ENCODE measurements at places on chromosomes 12 and 14. TPM values are rescaled to one million over a fixed set of nuclear protein-coding genes. Genes with fewer than 3 reads are reported as not detected.
A peak's percentile ranks its signal among the peaks of the same experiment; 100 is the strongest.

GRCh38 chr14:58216544-58216943 lies 16.6 kb downstream of the ACTR10 start:
- no peak for DNase-seq

GRCh38 chr14:86013641-86014040 lies 483.7 kb downstream of the FLRT2 start:
- no peak for DNase-seq

- no peak for DNase-seq
Measured at GRCh38 chr12:122994140-122994675, 13.7 kb downstream of the ARL6IP4 start.

- no peak for DNase-seq
Measured at GRCh38 chr12:124745465-124745890, 118.2 kb downstream of the SCARB1 start.

DNA sequence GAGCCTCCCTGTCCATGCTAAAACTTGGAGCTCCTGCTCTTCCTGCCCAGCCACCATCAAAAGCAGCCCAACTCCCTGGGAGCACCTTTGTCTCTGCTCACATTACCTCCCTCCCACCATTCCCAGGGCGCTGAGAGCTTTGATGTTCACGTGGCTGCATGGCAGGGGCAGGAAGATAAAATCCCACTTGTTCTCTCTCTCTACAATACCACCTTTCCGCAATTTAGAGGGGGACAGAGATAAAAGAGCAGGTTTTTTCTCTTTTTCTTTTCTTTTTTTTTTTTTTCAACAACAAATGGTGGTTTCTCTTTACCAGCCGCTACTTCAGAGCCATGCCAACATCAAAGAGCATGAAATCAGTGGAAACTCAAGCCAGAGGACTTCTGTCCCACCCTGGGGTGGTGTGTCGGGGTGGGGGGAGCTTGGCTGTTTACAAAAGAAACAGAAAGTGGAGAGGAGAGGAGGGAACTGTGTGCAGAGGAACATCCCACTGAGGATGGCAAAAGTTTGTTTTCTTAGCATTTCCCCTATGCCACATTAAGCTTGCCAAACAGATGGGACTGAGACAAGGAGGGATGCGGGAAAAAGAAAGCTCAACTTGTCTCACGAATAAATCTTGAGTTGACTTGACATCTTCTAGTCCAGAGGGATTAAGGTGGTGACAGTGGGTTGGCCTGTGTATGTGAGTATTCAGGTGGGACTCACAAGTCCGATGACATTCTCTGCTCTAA lies 103.7 kb upstream of the NUDT4 start:
- no peak for DNase-seq

DNA sequence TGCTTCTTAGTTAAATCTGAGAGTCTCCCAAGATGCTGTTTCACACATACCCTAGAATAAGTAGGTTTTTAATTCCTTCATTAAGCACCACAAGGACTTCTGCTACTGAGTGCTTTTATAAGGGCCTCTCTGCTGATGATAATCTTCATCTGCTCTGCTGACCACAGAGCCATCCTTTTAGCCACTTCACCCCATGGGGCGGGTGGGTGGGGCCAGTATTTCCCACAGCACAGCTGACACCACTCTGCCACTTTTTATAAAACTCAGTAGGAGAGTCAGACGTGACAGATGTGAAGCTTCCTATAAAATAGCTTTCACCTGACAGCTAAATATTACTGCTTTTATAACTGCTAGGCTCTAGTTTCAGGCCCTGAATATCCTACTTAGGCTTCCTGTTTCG lies 20.3 kb downstream of the FCF1 start:
- no peak for DNase-seq

DNA sequence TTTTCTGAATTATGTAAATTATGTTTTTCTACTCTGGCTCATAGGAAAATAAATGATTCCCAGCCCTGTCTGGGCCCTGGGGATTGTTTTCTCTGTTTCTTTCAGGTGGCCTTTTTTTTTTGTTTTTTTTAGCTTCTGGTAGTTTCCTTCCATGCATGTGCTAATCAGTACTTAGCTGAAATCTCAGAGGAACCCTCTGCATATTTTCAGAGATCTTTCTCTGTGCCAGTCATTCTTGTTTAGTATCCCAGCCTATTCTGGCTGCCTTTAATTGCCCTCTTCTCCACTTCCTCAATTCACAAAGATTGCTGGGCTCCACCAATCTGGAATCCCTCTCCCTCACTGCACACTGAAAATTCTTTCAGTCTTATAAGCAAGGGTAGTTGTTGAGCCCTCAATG lies 46.9 kb downstream of the CNOT2 start:
- DNase-seq, result no peak

GRCh38 chr12:103780992-103781391 lies 60.0 kb downstream of the NT5DC3 start:
- no peak for DNase-seq

- no peak for DNase-seq
Measured at GRCh38 chr14:102015045-102015685, 50.8 kb downstream of the DYNC1H1 start.

- no peak for DNase-seq
Measured at GRCh38 chr12:69329669-69330428, 18.3 kb upstream of the LYZ start.

GRCh38 chr14:32129124-32129523 lies 52.0 kb downstream of the ARHGAP5 start:
- no peak for DNase-seq

- no peak for DNase-seq
Measured at GRCh38 chr14:36423430-36423829, 96.6 kb downstream of the NKX2-1 start.

DNA sequence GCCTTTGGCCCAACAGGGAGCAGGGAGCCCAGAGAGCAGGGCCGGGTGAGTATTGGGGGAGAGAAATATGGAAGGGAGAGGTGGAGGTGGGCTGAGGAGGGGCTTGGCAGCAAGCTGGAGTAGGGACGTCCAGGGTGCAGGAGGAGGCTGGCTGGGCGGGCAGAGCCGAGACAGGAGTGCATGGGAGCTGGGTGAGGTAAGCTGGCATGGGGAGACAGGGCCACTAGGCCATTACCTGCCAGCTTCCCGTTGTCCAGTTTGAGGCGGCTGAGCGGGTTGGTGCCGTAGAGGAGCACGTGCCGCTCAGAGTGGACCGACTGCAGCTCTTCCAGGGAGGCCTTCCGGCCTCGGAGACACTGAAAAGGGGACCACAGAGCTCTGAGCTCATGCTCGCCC lies 18.3 kb downstream of the SLC48A1 start:
- DNase-seq, result no peak

DNA sequence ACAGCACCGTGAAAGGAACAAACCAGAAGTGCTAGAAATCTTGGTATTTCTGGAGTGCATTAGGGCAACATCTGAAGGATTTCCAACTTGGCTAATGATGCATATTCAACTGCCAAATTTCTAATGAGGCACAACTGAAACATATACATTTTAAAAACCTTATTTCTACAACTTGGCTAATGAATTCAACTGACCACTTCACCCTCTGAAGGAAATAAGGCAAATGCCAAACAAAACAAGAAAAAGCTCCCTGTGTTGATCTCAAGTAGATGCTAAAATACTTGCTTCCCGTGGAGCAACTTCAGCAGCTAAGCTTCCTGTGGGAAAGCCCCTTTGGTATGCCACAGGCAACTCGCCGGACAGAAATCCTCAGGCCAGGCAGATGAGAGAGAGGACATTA lies 167.1 kb downstream of the TTC7B start:
- no peak for DNase-seq

DNA sequence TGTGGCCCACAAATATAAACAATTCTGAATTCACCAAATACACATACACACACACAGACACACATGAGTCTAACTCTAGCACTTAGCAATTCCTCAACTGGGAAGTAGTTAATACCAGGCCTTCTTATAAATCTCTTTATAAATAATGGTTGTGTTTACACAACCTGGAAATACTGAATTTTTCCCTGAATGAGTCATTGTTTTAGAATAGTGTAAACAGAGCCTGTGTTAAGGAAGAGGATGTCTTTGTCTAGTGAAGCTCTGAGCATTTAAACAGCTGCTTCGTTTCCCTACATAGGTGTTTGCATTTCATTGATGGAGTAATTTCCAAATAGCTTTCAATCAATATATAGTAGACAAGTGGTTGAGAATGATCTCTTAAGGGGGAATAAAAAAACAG lies 218.8 kb downstream of the BTG1 start:
- no peak for DNase-seq

GRCh38 chr12:89162589-89163261 lies 189.6 kb downstream of the DUSP6 start:
- DNase-seq, result peak; percentile 69

DNA sequence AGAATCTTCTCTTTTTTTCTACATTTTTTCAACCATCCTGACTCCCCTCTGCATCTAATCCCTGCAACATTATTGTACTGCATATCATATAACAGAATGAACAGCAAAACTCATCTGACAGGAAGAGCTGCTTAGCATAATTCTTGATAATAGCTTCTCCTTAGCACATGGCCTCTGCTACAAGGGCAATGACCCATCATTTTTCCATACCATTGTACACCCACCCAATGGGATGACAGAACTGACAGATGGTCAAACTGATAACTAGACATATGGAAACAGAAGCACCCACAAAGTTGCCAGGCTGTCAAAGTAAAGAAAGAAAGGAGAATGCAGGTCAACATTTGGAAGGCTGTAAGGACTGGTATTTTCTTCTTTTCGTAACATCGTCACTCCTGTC lies 390.4 kb upstream of the USP15 start:
- no peak for DNase-seq

DNA sequence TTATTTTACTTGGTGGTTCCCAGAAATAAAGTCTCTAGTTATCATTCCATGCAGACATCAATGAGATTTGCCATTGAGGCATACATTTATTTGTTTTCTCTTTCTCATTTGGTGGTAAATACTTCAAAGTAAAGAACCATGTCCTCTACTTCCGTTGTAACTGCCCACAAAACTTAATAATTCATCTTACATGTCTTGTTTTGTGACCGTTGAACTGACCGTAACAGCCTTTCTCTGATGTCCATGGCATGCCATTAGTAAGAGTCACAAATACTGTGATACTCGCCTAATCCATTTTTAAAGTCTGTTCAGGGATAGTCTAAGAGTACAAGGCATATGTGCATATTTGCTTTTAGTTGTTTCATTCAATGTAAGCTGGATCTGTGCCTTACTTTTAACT lies 145.3 kb downstream of the ETV6 start:
- no peak for DNase-seq

GRCh38 chr12:124764870-124765580 lies 98.6 kb downstream of the SCARB1 start:
- no peak for DNase-seq

DNA sequence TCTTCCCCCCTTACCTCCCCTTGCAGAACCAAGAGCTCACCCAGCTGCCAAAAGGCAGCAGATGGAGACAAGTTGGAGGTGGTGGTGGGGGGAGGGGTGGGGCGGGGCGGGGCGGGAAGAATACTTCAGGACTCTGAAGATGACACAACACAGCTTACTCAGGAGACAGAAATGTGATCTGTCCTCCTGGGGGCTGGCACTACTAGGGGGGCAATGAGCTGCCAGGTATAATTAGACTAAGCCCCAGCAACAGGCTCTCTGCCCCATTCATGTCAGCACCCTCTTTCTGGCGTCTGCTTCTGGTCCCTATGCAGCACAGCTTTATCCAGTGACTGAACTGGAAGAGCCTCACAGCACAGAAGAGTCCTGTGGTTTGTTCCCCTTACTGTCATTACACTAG lies 407.0 kb downstream of the MED13L start:
- no peak for DNase-seq

- no peak for DNase-seq
Measured at GRCh38 chr12:452667-453210, 7.0 kb upstream of the B4GALNT3 start.

DNA sequence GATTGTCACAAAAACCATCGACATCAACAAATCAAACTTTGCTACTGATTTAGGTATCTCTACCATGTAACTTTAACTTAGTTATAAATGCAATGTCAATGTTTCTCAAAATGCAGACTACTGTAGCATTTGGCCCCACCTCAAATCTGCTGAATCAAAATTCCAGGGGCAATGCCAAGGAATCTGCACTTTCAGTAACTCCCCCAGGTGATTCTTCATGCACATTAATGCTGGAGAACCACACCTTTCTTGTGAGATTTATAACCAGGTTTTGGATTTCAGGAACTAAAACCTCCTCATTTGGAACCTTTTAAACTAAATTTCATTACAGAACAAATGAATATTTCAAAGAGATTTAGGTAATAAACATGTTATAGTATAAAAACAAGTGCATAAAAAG lies 4.9 kb downstream of the ATP2B1 start:
- DNase-seq, result no peak

GRCh38 chr12:99605-100004 lies 33.0 kb downstream of the IQSEC3 start:
- DNase-seq, result no peak

DNA sequence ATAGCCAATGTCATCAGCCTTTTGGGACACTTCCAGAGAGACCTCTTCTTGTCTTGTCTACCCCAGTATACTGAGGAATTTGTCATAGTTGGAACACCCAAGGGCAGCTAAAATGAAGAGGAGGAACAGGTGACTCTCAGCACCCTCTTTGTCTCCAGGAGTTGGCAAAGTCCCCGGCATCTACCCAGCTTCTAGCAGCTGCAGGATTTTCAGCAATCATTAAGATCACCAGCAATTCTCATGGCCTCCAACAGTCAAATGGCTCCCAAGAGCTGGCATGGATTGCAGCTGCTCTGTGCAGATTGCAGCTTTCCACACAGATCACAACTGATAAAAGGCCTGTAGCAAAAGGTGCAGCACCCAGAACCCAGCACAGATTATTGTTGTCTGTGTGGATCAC lies 32.9 kb downstream of the RERGL start:
- no peak for DNase-seq

GRCh38 chr14:88004506-88005036 lies 364 bp upstream of the GPR65 start:
- DNase-seq, result no peak

Gene CBLN3
- 2.2 TPM for total RNA-seq

Gene UBR7
- 17.6 TPM for total RNA-seq

Gene AQP6
- total RNA-seq, result 0.77 TPM

Gene RASSF8
- 81.4 TPM for total RNA-seq

Gene RIPK3
- 6.5 TPM for total RNA-seq

Gene PPP1CC
- total RNA-seq, result 137 TPM

Gene MMP19
- total RNA-seq, result 23.3 TPM

Gene CCDC38
- not detected for total RNA-seq

Gene CLEC6A
- not detected for total RNA-seq

Gene TCL1A
- total RNA-seq, result not detected

Gene KRT6C
- not detected for total RNA-seq

Gene OR6C68
- not detected for total RNA-seq

Gene RNASE1
- 295 TPM for total RNA-seq

Gene TWF1
- 32.4 TPM for total RNA-seq

Gene RNASE3
- total RNA-seq, result not detected

Gene GLIPR1L1
- not detected for total RNA-seq

Gene PRR4
- total RNA-seq, result 0.29 TPM

Gene HOXC6
- 0.50 TPM for total RNA-seq

Gene DNAJC22
- total RNA-seq, result 0.47 TPM

Gene GZMB
- total RNA-seq, result 0.73 TPM

Gene PLEKHA5
- total RNA-seq, result 36.9 TPM
